AG10803 (cell line): ENCODE measurements at places on chromosomes 12 and 14.

GRCh38 chr14:58923751-58924405 is 264.6 kb upstream of the DAAM1 start:
- DNase-seq: no peak

DNA sequence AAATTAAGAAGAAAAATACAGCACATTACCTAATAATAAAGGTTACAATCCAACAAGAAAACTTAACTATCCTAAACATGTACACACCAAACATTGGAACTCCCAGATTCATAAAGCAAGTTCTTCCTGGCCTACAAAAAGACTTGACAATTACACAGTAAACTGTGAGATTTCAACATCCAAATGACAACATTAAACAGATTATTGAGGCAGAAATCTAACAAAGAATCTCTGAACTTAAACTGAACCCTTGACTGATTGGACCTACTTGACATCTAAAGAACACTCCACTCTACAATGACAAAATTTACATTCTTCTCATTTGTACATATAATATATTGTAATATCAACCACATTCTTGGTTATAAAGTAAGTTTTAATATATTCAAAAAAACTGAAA is 1341.3 kb downstream of the LRFN5 start:
- DNase-seq: no peak

DNA sequence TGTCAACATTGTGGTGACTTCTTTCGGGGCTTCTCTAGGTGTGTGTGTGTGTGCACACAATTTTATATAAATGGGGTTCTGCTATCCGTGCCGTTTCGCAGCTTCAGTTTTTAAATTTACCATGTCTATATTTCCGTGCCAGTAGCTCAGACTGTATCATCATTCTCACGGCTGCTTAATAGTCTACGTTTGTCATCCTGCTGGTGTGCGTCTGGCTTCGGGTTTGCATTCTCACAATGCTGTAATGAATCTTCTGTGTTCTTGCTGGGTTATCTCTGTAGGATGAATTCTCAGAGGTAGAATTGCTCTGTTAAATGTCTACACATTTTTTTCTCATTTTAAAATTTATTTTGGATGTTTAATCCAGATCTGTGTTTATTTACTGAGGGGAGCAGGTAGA is 73.6 kb downstream of the ADGRD1 start:
- DNase-seq: no peak

GRCh38 chr12:60335745-60336144 is 739.9 kb downstream of the SLC16A7 start:
- DNase-seq: peak; percentile 42

GRCh38 chr14:75615200-75615599 is 36.8 kb downstream of the FLVCR2 start:
- DNase-seq: no peak

DNA sequence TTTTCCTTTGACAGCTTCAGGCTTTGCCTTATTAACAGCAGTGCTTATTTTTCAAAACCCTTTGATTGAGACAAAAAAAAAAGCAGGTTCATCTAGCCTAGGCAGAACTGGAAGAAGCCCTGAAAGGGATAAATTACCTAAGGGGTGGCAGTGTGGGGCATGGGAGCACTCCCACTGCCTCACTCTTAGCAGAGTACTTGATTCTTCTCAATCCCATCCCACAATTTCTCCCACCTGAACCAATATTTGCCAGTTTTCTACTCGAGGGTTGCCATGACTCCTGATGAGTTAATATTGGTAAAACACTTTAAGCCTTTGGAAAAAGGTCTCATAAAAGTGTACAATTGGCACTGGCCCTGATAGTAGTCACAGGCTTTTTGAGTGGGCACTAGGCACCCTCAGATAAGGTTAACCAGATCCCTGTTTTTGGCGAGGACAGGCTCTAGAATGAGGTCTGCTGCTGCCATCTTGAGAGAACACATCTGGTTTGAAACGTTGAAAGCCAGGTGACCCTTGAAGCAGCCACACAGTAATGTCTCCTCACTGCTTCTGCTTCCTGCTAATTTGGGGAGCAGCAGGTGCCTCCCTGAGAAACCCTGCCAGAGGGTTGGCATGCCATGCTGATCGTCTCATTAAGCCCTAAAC is 320.0 kb downstream of the RAD51B start:
- no peak for DNase-seq

DNA sequence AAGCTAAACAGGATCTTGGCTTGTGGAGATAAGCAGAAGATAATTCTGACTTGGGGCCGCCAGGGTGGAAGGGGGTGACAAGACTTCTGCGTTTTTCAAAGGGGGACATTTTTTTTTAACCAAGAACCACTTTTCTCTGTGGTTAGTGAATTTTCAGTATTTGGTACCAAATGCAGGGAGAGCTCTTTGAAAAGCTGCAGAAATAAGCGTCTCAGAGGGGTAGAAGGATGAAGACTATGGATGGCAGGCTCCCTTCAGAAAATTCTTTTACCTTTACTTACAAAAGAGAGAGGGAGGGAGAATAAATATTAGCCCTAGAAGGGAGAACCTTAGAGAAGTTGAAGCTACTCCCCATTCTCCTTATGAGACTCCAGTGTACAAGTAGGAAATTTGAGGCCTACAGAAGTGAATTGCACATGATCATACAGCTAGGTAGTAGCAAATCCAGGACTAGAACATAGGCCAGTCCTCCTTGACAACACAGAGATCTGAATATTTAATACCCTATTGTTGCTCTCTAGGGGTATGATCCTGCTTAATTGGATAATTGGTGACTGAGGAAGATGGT is 840 bp downstream of the MRPL52 start:
- no peak for DNase-seq

DNA sequence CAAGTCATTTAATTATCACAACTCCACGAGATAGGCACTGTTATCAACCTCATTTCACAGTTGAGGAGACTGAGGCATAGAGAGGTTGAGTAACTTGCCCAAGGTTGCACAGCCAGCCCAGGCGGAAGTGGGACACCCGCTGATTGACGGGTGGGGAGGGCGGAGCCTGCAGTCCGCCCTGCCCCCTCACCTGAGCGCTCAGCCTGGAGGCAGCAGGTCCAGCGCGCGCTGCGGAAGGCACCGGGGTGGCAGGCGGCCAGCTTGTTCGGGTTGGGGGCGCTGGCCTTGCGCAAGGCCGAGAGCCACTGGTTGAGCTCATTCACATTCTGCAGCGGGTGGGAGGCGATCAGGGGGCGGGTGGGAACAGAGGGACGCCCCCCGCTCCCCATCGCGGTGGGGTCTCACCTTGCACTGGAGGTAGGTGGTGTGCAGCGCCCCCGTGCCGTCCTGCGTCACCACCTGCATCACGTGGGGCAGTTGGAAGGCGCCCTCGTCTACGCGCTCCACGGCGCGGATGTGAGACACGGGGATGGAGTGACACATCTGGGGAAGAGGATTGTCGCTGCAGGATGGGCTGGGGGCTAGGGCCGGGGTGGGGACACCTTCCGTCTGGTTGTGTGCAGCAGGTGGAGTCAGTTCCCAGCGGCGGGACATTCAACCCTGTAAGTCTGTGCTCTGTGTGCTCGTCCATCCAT is 31.7 kb downstream of the RASAL1 start:
- no peak for DNase-seq

DNA sequence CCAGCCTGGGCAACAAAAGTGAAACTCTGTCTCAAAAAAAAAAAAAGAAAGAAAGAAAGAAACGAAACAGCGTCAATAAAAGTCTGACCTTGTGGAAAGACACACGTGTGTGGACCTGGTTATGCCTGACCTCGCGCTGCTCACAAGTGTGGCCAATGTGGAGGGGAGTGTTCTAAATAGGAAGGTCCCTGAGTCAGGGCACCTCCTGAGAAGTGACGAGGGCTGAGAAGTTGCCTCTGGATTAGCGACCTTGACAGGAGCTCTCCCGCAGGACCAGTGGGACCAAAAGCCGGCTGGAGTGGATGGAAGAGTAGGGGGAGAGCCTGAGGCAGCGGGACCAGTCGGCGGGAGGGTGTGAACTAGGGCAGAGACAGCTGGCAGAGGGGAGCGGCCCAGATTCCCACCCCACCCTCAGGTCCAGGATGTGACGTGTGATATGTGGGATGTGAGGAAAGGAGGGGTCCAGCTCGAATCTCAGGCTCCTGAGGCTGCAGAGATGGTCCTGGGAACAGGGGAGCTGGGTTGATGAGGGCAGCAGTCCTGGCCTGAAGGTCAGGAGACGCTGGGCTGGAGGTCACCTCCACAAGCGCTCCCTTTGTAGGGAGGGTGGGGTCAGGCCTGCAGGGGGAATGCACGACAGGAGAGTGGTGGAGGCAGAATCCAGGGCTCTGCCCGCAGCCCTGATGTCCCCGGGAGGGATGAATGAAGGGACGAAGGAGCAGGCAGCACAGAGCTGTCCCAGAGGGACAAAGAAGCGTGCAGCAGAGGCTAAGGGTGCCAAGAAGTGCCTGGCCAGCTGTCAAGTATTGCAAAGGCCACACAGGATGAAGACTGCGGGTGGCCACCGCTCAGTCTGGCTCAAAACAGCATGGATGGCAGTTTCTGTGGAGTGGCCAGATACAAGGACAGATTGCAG is 24.8 kb upstream of the GPR68 start:
- peak; percentile 48 for DNase-seq

- DNase-seq: no peak
Observed at GRCh38 chr12:95796225-95796981, 5.8 kb upstream of the NTN4 start.

GRCh38 chr12:19646599-19646998 is 207.3 kb downstream of the AEBP2 start:
- no peak for DNase-seq

- DNase-seq: no peak
Observed at GRCh38 chr12:30968211-30968610, 41.7 kb downstream of the TSPAN11 start.

DNA sequence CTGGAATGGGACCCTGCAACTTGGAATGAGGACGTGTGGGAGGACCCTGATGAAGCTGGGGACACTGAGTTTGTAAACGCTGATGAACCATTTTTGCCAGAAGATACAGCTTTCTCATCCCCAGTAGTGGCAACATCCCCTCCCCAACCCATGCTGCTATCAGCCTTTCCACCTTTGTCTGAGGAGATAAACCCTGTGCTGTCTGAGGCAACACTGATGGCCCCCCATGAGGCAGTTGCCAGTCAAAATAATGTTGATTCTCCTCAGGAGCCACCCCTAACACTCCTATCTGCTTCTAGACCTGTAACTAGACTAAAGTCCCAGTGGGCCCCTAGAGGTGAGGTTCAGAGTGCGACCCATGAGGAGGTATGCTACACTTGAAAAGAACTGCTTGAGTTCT is 7.5 kb upstream of the RNASE9 start:
- no peak for DNase-seq

GRCh38 chr14:89674936-89675335 is 257.9 kb upstream of the FOXN3 start:
- peak; percentile 36 for DNase-seq

- DNase-seq: no peak
Observed at GRCh38 chr12:120376416-120376815, 7.5 kb upstream of the MSI1 start.
